NCI-H1048 (cell line): ENCODE measurements at places on chromosomes 4 and X.
A peak's percentile ranks its signal among the peaks of the same experiment; 100 is the strongest.

DNA sequence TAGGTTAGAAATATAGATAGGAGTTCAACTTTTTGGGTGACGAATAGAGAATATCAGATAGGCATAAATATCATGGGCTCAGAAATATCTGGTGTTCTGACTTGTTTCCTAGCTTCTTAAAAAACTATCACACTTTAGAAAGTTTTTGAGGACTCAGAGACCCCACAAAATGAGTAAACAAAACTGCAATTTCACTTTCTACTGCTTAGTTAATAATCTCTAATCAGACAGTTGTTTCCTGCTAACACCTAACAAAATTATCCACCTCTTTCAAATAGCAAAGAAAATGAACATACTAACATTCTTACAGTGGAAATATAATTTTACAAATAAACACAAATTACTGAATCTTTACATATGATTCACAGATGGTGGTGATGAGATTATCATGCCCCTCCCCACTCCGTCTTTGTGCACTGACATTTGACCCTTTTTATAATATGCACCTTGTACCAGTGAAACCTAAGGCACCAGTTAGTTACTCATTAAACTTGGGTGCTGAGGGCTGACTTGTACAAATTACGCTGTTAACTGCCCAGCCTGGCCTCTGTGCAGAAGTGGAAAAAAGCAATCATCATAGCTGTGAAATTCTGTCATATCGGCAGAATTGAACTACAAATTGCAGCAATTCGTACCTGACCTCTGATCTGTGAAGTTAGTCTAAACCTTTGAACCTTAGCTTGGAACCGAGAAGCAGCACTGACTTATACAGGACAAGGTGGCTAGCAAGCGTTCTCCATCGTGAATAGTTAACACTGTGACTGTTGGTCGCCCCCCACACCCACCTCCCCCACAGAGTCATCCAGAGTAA is 138.7 kb downstream of the CHRNA9 start:
- DNase-seq = no peak

DNA sequence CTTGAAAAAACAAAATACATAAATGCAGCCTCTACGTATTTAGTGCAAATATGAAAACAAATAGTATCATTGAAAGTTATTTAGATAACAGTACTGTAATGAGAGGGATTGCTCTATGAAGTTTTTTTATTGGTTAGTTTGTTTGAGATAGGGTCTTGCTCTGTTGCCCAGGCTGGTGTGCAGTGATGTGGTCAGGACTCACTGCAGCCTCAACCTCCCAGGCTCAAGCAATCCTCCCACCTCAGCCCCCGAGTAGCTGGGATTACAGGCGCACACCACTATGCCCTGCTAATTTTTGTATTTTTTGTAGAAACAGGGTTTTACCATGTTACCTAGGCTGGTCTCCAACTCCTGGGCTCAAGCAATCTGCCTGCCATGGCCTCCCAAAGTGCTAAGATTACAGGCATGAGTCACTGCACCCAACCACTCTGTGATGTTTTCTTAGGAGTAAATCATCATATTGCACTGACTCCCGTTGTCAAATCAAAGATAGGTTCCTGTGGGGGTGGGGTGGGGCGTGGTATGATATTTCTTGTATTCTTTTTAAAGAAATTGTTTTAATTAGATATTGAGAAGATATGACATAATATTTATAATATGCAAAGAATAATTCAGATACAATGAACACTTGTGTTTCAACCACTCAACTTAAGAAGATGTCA is 75.8 kb downstream of the ATG4A start:
- no peak for DNase-seq

DNA sequence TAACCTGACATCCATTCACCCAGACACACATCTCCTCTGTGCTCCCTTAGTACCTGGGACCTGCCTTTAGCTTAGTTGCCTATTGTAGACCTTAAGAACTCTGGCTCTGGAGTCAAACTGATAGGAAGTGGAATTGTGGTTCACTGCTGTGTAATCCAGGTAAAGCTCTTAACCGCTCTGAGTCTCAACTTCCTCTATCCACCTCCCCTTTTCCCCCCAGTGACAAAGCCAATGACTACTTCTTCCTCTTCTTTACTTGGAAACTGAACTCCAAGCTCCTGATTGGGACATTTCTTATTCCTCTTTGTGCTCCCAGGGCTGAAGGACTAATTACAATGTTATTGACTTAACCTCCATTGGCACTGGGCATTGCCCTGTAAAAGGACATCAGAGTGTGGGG is 94.1 kb downstream of the DRD5 start:
- DNase-seq = no peak

GRCh38 chr4:56750231-56750630 is 69.1 kb upstream of the HOPX start:
- DNase-seq = no peak

DNA sequence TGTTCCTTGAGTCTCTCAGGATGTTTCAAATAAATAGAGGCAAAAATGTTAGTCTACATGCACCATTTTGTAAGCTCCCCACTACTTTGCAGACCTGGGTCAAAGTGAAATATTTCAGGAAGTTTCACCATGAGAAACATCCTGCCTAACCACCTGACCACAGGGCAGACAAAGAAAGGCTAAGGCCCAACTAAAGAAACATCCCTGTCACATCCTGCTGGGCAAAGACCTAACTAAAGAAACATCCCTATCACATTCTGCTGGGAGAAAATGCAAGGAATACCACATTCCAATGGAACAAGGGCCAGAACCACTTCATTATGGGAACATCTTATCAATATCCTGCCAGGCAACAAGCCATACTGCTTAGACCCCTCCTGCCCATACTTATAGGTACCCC is 1303.4 kb downstream of the TECRL start:
- DNase-seq = no peak

DNA sequence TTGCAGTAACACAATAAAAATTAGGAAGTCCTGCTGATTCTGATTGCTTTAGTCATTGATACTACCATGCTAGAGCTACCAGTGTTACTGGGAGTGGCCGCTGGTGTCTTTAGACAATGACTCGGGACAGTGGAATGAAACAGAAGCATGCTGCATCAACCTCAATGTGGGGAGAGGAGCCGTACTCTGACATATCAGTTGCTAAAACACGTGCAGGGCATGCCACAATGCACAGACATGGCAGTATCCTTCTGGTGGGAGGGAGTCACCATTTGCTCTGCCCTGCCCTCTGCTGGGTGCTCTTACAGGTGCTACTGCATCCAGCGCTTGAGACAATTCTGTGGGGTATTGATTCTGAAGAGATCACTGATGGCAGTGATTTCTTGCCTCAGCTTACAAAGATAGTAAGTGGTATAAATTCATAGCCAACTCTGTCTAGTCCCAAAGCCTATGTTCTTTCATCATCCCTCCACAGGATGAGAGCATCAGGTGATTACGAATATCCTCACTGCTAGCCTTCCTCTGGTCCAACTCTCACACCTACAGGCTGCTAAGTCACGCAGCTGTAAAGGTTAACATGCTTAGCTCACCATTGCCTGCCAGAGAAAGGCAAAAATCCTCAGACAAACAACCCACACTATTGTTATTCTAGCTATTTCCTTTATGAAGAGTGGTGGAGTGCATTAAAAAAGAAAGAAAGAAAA is 43.7 kb downstream of the NSG1 start:
- peak; percentile 16 for DNase-seq

DNA sequence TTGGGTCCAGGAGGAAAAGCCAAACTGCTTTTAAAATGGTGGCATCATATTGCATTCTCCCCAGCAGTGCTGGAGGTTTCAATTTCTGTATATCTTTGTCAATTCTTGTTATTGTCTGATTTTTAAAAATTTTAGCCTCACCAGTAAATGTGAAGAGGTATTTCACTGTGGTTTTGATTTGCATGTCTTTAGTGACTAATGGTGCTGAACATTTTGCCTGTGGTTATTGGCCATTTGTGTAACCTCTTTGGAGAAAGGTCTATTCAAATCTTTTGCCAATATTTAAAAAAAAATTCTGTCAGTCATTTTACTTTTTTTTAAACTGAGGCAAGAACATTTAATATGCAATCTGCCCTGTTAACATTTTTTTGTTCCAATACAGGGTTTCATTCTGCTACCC is 322.1 kb downstream of the TLL1 start:
- DNase-seq = peak; percentile 82

DNA sequence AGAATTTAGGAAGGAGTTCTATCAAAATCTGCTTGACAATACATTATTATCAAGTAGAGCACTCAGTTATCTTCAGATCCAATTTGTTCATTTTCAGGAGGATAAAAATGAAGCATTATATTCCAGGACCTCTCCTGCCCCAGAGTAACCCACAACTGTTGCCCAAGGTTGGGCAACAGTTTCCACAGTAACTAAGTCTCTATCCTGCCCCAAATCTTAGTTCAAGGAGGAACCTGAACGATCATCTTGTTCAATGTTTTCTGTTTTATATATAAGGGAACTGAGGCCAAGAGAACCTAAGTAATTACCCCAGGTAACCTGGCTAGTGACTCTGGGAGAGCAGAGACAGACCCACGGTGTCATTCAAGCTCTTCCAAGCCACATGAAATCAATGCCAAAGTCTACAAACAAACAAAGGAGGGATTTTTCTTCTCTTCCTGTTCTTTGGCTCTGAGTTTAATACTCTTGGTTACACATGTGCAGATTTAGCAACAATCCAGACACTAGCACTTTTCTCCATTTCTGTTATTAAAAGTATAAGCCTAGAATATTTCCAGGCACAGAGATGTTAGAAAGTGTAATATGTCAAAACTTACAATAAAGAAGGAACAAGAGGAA is 105.6 kb downstream of the C4orf51 start:
- no peak for DNase-seq

DNA sequence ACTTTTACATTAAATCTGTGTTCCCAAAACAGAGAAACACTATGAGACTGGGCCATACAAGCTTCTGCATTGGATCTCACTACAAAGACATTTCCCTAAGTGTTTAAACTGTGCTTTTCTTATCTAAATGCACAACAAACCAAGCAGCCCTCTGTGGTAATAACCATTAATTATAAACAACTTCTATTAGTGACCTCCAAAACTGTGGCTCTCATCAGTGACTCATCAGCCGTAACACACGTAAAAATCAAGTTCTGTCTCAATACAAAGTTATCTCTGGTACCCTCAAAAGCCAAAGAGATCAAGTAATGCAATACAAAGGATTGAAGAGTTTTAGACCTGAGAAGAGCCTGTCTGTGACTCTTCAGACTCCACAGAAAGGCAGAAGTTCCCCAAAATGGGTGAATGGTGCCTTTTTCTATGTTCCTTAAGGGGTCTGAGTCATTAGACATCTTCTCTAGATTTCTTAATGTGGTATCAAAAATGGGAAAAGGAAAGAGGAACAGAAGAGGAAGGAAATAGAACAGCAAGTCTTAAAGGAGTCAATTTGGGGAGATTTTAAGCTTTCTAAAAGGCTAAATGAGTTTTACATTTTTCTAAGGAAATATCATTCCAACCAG is 189.8 kb upstream of the PPP1R2C start:
- DNase-seq = no peak

DNA sequence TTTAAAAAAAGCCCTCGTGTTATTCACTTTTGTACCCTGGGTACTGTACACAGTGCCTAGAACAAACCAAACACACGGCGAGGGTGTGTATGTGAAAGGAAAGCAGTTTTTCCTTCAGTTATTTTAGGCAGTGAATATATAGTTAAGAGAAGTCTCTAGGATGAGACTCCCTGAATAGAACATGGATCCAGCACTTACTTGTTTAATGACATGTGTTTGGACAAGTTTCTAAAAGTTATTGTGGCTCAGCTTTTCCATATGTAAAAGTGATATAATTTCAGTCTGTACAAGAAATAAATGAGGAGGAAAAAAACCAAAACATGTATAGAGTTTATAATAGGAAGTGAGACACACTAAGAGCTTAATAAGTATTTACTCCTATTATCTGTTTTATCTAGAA is 273.2 kb downstream of the ADGRL3 start:
- DNase-seq = no peak

DNA sequence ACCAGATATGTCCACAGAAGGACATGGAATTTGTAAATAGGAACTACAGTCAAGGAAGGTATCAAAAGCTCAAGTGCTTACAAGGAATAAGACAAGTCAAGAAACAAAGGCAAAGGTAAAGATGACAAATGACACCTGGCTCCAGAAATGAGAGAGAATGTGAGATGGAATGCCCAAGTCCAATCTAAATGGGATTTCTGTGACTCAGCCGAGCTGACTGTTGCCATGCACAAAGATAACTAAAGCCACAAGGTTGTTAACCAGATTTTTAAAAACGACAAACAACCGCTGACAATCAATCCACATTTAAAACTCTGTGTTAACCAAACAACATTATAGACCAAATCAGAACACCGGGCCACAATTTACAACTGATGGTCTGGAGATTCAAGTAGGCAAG is 1.1 kb downstream of the NFXL1 start:
- DNase-seq = no peak
